Stimulated activated CD8-positive, alpha-beta memory T cell treated with anti-CD3 and anti-CD28 coated beads, Interleukin-15, amount 100 ng/mL, for 48 hours (primary cell): ENCODE measurements at places on chromosomes 3 and 15.

- DNase-seq, result no peak
Observed at GRCh38 chr3:129442486-129442885, 2.5 kb downstream of the IFT122 start.

DNA sequence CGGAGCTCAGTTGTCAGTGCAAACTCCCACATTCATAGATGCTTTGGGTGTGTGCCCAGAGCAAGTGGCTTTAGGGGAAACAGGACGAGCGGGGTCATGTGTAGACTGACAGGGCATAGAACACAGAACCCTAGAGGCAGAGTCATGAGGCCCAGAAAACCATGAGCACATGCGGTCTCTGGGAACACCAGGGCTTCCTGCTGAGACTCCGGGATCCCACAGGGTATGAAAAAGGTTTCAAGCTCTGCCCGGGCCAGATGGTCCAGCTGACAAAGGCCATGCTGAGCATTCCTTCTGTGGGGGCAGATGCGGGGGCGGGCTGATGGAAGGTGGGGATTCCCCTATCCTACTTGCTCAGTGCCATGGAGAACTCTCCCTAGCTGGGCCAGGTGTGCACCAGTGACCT is 44.8 kb downstream of the ROPN1B start:
- DNase-seq, result no peak

DNA sequence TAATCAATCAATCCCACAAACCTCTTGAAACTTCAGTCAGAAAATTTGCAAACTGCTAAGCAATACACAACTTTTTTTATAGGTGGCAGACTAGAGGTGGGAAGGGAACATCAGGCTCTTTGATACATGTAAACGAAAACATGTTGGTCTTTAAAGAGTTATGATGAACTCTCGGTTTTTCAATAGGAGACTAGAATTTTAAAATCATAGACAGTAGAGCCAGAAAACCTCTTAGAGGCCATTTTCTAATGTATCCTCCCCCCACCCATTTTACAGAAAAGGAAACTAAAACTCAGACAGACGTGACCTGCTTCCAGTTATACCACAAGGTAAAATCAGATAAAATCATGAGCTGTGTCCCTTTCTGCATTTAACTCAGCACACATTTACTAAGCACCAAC is 179.1 kb upstream of the LPP start:
- no peak for DNase-seq

DNA sequence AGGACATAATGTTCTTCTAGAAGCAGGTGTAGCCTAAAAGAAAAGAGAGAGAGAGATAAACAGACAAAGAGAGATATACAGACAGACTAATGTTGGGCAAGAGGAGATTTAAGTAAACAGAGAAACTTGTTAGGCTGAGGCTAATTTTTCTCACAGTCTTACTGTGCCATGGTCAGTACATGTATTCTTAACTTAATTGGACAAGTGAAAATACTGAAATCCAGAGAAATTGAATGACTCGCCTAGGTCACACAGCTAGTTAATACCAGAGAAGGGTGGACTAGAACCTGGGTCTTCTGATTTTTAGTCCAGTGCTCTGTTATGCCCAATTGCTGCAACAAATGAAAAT is 6.7 kb upstream of the ZNF609 start:
- DNase-seq, result no peak

GRCh38 chr3:33982269-33982798 is 183.9 kb downstream of the PDCD6IP start:
- no peak for DNase-seq

- DNase-seq, result no peak
Observed at GRCh38 chr15:66145726-66146182, 107.8 kb downstream of the MEGF11 start.

- DNase-seq, result no peak
Observed at GRCh38 chr3:197507081-197507480, 48.7 kb downstream of the BDH1 start.

DNA sequence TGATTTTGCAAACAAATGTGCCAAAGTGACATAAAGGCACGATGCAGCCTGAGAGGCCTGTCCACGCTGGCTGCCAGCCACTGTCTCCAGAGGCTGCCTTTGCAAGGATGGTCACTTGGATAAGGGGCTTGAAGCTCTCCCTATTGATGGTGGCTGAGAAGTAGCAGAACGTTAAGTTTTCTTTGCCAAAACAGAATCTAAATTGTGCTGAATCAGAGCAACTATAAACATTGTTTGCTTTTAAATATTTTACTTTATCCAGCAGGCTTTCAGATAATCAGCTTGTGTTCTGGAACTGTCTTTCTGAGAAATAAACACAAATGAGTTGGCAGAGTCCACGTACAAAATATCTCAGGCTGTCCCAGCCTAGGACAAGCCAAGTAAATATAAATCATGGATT is 23.8 kb upstream of the CNBP start:
- DNase-seq, result no peak

- no peak for DNase-seq
Observed at GRCh38 chr3:52068730-52069129, 12.4 kb upstream of the DUSP7 start.

- DNase-seq, result no peak
Observed at GRCh38 chr3:122975163-122975923, 52.2 kb downstream of the SEMA5B start.

DNA sequence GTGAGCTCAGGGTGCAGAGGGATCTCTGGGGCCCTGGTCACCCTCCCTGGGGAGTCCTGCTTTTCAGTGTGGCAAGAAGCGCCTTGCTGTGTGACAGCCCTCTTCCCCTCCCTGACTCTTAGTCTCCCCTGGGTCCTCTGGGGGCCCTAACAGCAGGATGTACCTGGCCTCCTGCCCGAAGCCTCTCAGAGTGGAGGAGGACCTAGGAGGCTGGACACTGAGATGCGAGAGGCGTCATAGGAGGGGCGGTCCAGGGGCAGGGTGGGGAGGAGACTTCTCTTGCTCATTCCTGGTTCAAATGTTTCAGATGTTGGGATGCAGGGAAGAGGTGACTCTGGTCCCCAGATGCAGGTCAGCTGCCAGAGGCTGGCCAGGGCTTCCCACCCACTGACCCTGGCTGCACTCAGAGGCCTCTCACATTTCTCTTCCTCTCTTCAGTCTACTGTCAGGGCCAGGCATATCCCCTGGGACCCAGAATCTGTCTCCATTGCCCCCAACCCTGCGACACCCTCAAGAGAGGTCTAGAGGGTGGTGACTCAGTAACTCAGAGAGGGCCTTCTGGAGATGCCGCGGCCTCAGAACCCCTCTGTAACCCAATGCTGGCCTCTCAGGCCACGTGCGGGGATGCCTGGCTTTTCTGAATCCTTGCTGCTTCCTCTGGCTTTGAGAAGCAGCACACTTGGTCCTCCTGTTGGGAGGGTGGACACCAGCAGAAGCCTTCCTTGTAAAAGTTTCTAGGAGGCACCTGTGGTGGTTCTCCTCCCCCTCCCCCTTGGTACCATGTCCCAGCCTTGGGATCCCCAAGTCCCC is 25.9 kb downstream of the SNX33 start:
- DNase-seq, result no peak

DNA sequence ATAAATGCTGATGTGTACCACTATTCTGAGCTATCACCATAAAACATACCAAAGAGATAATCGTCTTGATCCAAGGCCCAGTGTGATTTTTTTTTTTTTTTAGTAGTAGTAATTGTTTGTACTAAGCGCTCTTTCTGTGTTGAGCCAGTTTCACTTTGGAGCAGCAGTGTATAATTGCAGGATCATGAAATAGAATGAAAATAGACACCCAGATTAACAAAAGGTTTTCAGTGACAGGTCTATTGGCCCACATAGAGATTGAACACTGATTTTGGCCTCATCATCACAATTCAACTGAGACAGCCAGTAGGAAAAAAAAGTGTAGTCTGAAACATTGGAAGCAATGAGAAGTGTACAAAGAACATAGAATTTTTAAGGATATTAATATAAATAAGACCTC is 749.8 kb downstream of the NAALADL2 start:
- DNase-seq, result no peak

DNA sequence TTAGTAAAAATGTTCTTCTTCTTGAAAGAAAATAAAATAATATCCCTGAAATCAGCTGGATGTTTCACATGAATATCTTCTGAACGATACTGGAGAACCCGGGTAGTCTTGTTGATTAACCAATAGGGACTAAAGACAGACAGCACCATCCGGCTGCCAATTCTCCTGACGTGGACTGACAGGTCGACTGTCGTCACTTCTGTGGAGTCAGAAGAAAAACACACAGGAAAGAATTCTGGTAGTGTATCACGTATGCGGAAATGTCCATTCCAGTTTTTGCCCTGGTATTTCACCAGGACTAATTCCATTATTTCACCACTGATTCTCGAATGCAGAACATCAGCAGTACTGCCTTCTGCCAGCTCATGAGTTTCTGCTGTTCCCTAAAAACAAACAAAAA is 144.6 kb downstream of the VPS13C start:
- DNase-seq, result no peak

GRCh38 chr3:15629860-15630597 is 28.5 kb downstream of the BTD start:
- no peak for DNase-seq

DNA sequence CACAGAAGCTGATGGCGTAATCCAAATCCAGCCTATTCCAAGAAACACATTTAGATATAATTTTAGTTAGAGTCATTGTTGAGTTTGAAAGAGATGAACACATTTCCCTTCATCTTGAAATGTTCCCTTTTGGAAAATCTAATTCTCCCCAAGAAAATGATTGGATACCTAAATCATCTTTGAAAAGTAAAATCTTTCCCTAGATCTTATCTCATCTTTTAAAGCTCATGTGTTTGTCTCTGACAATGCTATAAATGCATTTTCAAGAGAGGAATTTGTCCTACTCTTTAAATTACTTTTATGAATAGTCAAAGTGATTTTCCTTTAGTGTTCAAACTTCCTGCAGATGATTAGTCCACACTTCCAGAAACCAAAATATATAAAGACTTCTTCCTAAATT is 82.6 kb upstream of the CNTN6 start:
- DNase-seq, result no peak

DNA sequence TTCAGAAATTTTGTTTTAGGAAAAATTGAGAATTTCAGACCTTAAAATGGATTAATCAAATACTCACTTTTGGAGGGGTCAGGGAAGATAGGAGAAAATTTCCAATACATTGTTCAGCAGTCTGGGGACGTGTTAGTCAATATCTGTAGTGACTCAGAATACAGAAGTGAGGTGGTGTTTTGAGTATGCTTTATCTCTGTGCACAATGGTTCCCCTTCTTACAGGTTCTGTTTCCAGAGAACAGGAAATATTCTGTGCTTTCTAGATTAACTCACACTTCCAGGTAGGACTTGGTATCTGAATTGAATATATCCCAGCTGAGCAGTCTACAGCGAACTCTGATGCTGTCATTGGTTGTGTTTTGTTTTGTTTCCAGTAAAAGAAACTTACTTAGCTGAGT is 30.7 kb upstream of the CCDC54 start:
- DNase-seq, result no peak

GRCh38 chr15:58551084-58551763 is 119.4 kb downstream of the LIPC start:
- DNase-seq, result no peak

DNA sequence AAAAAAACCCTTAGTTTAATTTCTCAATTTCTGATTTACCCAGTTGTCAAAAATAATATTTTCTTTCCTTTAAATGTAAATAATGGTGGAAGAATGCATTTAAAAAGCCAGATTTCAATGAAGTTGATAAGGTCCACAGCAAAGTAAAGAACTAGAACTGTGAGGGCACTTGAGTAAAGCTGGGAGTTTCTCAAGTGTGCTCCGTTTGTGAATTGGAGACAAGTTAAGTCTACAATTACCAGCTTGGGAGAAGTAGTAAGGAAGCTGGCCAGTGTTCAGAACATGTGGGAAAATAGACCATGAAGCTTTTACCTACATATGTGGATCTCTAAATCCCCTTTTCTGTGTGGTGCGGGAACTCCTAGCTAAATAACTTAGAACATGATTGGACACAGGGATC is 239.4 kb downstream of the OXSM start:
- no peak for DNase-seq

DNA sequence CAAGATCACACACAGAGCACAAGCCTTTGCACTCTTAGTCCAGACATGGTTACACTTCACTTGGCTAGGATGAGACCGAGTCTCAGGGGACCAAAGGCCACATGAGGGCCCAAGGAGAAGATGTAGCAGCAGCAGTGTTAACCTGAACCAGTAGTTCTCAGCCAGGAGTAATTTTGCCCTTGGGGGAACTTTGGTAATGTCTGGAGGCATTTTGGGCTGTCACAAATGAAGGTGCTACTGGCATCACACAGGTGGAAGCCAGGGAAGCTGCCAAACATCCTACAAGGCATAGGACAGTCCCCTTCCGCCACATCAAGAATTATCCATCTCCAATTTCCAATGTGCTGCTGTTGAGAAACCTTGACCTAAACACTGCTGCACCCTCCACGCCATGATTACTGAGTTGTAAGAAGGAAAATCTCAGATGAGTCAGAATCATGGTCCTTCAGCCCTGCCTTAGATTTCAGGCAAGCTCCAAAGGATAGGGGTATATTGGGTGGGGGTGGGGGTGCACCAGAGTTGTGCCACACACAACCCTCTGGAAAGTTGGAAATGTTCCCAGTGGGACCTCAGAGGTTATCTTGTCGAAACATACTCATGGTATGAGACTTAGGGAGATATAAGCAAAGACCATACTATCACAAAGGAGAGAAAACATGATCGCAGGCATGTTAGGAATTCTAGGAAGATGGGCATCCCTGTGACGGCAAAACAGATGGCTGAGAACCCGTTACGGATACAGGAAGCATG is 36.2 kb downstream of the SEMA5B start:
- no peak for DNase-seq

DNA sequence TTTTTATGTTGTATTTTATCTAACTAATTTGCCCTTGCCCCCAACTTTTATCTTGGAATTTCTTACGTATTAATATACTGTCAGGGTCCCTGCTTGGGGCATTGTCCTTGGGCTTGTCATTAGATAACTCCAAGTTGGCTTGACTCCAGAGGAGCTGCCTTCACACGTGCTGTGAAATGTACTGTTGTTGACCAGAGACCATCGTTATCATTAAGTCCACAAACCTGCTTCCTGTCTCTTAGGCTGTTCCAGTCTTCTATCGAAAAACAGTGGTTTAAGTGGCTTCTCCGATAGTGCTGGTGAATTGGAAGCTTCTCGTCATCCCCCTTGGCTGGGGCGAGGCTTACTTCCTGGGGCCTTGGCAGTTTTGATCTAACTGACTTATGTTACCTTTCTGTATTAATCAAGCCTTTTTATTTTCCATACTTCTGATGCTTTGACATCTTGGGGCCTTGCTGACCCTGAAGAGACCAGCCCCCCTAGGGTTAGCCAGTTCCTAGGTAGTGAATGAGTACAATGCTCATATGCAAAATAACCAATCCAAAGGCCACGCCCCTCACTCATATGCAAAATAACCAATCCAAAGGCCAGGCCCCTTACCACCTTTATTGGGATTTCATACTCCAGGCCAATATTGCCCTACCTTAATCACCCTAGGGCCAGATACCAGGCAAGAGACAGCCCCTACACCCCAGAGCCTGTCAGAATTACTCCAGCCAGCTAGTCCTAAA is 164.5 kb downstream of the IGF1R start:
- no peak for DNase-seq

DNA sequence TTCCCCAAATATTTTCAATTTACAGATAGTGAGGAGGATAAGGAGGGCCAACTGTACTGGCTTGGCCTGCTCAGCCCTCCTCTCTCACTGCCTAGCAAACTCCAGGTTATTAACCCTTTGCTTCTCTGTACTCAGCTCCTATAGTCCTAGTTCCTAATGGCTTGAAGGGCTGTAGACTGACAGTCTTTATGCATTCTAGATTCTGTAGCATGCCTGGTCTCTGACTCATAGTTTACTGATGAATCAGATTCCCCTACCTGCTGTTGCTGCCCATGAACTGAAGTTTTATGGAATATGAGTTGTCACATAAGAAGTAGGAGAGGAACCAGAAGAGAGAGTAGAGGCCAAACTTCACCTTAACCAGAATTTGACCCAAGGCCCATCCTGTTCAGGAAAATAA is 27.1 kb upstream of the MAP3K13 start:
- DNase-seq, result no peak
